Lung (tissue), 17 donors: ENCODE measurements at places on chromosomes 1 and 21. TPM values are rescaled to one million over a fixed set of nuclear protein-coding genes. Genes with fewer than 3 reads are reported as not detected.
A peak's percentile ranks its signal among the peaks of the same experiment; 100 is the strongest.

DNA sequence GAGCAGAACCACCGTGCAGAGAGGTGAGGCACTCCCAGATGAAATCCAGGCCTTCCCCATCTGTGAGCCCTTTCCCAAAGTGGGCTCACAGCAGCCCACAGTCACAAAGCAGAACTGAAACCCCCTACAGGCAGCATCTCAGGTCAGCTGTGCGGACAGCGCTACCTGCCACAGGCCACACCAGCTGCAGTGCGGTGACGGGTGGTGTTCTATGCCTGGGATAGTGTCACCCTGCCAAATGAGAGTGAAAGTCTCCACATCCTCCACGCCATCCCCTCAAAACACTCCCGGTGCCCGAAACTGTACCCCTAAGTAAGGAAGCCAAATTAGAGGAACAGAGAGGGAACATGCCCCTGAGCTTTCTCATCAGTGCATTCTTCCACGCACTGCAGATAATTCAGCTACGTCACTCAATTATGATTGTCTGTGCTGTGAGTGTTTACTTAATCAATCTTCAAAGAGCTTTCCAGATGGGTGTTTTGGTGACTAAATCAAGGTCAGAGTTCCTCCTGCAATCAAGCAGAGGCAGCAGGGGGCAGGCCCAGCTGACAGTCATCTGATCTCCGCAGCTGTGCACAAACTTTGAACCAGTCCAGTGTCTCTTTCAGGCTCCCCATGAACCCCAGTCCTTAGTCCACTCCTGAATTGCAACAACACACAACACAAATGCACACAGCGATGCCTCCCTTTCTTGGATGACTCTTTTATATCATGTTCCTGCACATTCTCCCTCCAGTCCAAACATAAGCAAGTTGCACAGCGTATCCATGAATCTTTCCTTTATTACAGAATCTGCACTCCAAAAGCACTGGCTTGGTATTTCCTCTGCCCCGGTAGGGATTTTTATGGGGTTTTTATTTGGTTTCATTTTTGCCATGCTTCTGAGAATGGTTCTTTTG lies 150.0 kb downstream of the TOMM20 start:
- peak; percentile 70 for DNase-seq
- H3K36me3 ChIP-seq, result no peaks in the 10 kb centered on the region
- H3K27me3 ChIP-seq, result no peaks in the 10 kb centered on the region
- H3K4me1 ChIP-seq, result peaks cover 31% of the 10 kb centered on the region
- H3K4me3 ChIP-seq, result no peak overlapping the region
- peak overlapping the region; percentile 88 for H3K27ac ChIP-seq

DNA sequence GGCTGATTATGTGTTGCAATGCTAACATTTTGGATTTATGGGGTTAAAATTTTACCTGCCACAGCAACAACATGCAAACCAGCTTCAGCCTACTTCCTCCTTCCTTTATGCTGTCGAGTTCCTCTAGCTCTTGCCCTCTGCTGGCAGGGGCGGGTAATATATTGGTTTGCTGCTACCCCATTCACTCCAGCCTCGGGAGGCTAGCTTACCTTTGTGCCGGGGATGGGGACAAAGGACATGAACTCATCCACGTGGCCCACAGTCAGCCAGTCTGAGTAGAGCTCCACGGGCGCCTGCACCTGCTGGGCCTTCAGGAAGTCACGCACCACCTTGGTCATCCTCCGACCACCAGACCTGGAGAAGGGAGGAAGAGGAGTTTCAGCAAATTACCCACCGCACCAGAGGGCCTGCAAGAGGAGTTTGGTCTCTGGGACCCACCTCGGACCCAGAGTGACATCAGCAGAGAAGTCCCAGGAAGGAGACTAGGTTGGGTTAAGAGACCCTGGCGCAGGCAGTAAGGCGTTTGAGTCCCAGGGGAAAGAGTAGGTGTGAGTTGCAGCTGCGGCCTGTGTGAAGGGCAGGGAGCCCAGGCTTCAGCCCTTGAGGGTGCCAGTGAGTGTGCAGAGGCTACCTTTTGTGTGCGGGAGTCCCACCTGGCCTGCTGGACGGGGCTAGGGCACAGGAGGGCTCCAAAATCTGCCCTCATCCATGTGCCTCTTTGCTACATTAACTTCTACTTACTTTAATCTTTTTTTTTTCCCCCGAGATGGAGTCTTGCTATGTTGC lies 21.8 kb upstream of the SDHB start:
- H3K4me3 ChIP-seq, result no peak overlapping the region
- no peaks in the 10 kb centered on the region for H3K36me3 ChIP-seq
- no peak for DNase-seq
- no peak overlapping the region for H3K27ac ChIP-seq

GRCh38 chr1:95312181-95312580 lies 78.2 kb downstream of the RWDD3 start:
- H3K4me1 ChIP-seq, result no peaks in the 10 kb centered on the region
- H3K27me3 ChIP-seq, result no peaks in the 10 kb centered on the region
- no peak overlapping the region for H3K4me3 ChIP-seq
- H3K36me3 ChIP-seq, result no peaks in the 10 kb centered on the region
- no peak for DNase-seq

DNA sequence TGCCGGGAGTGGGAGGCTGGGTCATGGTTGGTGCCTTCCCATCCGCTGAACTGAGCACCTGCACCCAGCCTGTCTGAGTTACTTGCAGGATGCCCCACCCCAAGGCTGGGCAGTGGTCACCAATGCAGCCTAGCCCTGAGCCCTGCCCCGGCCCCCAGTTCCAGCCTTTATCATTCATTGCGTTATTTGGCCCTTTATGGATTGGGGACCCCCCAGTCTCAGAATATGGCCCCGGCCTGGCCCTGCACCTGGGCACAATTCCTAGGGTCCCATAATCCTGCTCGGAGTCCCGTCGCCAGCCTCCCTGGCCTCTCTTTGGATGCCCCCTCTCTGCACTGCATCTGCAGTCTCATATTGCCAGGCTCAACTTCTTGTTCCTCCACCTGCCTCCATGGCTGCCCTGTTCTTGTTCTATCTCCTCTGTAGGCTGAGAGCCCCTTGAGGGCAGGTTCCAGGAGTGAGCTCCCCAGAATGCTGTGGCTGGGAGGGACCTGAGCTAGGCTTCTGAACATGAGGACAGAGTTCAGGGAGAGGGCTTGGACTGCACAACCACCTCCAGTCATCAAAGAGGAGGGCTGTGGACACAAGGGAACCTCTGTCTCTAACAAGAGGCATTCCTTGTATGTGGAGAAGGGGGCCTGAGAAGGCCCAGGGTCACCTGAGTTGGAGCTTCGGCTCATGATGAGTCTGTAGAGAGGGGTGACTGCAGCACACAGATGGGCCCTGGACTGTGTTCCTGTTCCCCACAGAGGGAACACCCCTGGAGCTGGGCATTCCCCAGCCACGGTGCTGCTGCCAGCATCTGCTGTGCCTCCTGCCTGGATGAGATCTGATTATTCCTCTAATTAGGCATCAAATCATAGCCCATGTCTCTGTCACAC lies 1.1 kb upstream of the KNCN start:
- no peaks in the 10 kb centered on the region for H3K27me3 ChIP-seq
- no peak overlapping the region for H3K27ac ChIP-seq
- H3K4me3 ChIP-seq, result no peak overlapping the region
- no peaks in the 10 kb centered on the region for H3K4me1 ChIP-seq
- no peak for DNase-seq

- no peaks in the 10 kb centered on the region for H3K4me1 ChIP-seq
- H3K27me3 ChIP-seq, result no peaks in the 10 kb centered on the region
- H3K36me3 ChIP-seq, result no peaks in the 10 kb centered on the region
- DNase-seq, result no peak
- no peak overlapping the region for H3K27ac ChIP-seq
Measured at GRCh38 chr21:15379776-15380175, 315.0 kb upstream of the NRIP1 start.

- DNase-seq, result no peak
- H3K27me3 ChIP-seq, result no peaks in the 10 kb centered on the region
- H3K36me3 ChIP-seq, result no peaks in the 10 kb centered on the region
- no peak overlapping the region for H3K4me3 ChIP-seq
- no peak overlapping the region for H3K27ac ChIP-seq
Measured at GRCh38 chr1:208171616-208172422, 72.4 kb downstream of the PLXNA2 start.

DNA sequence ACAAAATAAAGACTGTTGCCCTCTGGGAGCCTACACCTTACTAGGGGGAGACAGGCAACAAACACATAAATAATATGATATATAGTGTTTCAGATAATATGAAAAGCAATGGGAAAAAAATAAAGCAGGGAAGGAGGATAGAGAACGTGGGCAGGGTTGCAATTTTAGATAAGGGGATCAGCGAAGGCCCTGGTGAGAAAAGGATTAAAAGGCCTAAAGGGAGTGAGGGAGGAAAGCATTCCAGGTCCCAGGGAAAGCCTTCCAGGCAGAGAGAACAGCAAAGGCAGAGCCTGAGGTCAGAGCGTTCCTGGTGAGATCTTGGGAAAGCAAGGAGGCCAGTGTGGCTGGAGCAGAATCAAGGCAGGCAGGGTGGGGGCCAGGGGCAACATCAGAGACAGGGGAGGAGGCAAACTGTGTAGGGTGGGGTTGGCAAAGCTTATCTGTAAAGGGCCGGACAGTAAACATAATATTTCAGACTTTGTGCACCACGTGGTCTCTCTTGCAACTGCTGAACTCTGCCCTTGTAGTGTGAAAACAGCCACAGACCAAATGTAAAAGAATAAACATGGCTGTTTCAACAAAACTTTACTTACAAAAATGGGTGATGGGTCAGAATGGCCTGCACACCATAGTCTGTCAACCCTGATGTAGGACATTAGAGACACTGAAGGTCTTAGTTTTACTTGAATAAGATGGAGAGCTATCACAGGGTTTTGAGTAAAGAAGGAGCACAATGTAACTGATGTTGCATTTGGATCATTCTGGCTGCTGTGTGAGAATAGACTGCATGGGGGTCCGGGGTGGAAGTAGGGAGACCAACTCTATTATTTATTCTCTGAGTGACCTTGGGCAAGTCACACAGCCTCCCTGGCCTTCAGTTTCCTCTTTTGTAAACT lies 13.3 kb upstream of the CPT2 start:
- H3K4me3 ChIP-seq, result no peak overlapping the region
- no peaks in the 10 kb centered on the region for H3K4me1 ChIP-seq
- H3K27ac ChIP-seq, result no peak overlapping the region
- H3K27me3 ChIP-seq, result no peaks in the 10 kb centered on the region
- peak; percentile 94 for DNase-seq

GRCh38 chr1:31183927-31184554 lies 55.6 kb downstream of the NKAIN1 start:
- H3K36me3 ChIP-seq, result no peaks in the 10 kb centered on the region
- H3K4me3 ChIP-seq, result no peak overlapping the region
- no peak overlapping the region for H3K27ac ChIP-seq
- no peaks in the 10 kb centered on the region for H3K27me3 ChIP-seq
- H3K4me1 ChIP-seq, result no peaks in the 10 kb centered on the region
- peak; percentile 43 for DNase-seq

GRCh38 chr1:85936470-85936869 lies 220.1 kb downstream of the COL24A1 start:
- H3K4me3 ChIP-seq, result no peak overlapping the region
- peak; percentile 29 for DNase-seq
- H3K27ac ChIP-seq, result no peak overlapping the region
- H3K27me3 ChIP-seq, result no peaks in the 10 kb centered on the region
- peaks cover 41% of the 10 kb centered on the region for H3K4me1 ChIP-seq

DNA sequence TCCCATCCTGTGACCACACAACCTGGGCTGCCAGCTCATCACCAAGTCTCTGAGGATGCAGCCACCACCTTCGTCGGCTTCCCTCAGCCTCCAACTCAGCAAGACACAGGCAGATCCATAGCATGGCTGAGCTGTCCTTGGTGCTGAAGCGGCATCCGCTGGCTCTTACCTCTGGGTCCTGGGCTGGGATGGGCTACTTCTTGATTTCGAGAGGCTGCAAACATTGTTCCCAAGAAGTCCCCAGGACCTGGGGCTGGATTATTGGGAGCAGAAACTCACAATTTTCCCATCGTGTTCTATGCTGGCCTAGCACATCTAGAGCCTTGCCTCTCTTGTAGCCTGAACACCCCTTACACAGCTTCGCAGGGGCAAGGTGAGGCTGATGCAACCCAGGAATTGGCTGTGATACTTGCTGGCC lies 24.9 kb upstream of the C1QA start:
- no peaks in the 10 kb centered on the region for H3K36me3 ChIP-seq
- H3K27ac ChIP-seq, result no peak overlapping the region
- H3K4me3 ChIP-seq, result no peak overlapping the region
- no peaks in the 10 kb centered on the region for H3K4me1 ChIP-seq
- H3K27me3 ChIP-seq, result peaks cover 9% of the 10 kb centered on the region

DNA sequence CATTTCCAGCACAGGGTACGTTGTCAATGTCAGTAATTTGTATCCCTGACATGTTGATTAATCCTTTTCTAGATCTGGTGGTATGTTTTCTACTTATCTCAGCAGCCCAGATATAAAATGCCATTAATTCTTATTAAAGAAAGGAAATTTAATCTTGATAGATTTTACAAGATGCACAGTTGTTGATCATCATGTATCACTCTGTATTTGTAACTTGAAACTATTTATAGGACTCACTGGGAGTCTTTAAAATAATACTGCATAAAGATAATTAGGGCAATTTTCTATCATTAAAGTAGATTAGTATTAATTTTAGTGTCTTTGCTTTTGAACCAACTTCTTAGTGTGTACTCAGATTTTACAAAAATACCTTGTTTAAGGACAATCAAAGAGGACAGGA lies 84.9 kb downstream of the GREM2 start:
- no peak overlapping the region for H3K27ac ChIP-seq
- H3K27me3 ChIP-seq, result no peaks in the 10 kb centered on the region
- no peak overlapping the region for H3K4me3 ChIP-seq
- peak; percentile 67 for DNase-seq
- no peaks in the 10 kb centered on the region for H3K36me3 ChIP-seq

GRCh38 chr1:174743654-174744561 lies 255.8 kb upstream of the CACYBP start:
- DNase-seq, result peak; percentile 76
- H3K4me1 ChIP-seq, result no peaks in the 10 kb centered on the region
- no peaks in the 10 kb centered on the region for H3K27me3 ChIP-seq
- no peak overlapping the region for H3K27ac ChIP-seq
- no peak overlapping the region for H3K4me3 ChIP-seq

DNA sequence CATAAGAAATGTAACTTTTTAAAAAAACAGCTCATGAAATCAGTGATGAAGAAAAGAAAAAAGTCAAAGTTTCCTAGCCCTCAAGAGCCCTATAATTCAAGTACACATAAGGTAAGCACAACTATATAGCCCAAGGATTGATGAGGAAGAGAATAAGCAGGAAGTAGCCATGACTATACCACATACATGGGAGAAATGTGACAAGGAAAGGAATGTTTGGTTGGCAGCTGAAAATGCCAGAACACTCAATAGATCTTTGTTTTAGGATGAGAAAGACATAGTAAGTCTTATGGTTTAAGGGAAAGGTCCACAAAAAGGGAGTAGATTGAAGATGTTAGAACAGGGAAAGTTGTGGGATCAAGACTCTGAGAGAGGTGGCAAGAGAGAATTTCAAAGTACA lies 5.7 kb downstream of the DOCK7 start:
- no peak overlapping the region for H3K27ac ChIP-seq
- no peaks in the 10 kb centered on the region for H3K27me3 ChIP-seq
- no peak overlapping the region for H3K4me3 ChIP-seq
- no peaks in the 10 kb centered on the region for H3K36me3 ChIP-seq

- no peak overlapping the region for H3K4me3 ChIP-seq
- H3K4me1 ChIP-seq, result no peaks in the 10 kb centered on the region
- no peak overlapping the region for H3K27ac ChIP-seq
- no peaks in the 10 kb centered on the region for H3K27me3 ChIP-seq
- DNase-seq, result no peak
- H3K36me3 ChIP-seq, result no peaks in the 10 kb centered on the region
Measured at GRCh38 chr1:20380616-20381035, 90.0 kb downstream of the VWA5B1 start.

The HES4 gene
- total RNA-seq, result 47.9 TPM

The USH2A gene
- 0.11 TPM for total RNA-seq

The CD1B gene
- not detected for total RNA-seq

The FCGR3A gene
- 110 TPM for total RNA-seq
